ENCODE measurements at places on chromosomes 2 and 18.

- DNase-seq: no peak
Observed at GRCh38 chr2:10242451-10242850, 60.3 kb upstream of the HPCAL1 start.

GRCh38 chr2:25410370-25410769 is 68.6 kb upstream of the DNMT3A start:
- DNase-seq: no peak

DNA sequence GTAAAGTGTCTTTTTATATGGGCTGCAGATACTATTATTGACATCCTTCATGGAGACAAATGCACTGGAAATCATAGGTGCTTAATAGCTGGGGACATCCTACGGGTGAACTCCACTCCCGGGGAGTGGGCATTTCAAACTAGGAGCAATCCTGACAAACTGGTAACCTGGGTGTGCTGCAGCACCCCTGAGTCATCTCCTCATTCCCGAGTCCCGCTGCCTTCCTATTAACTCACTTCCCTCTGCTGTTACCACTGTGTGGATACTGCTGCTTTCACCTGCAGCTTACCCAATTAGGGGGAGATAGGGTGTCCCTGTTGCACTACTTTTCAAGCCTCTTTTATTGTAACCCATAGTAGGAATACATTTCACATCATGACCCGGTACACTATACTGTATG is 134.2 kb downstream of the RAPGEF4 start:
- DNase-seq: no peak

- no peak for DNase-seq
Observed at GRCh38 chr2:54665436-54665856, 58.0 kb upstream of the EML6 start.

GRCh38 chr2:167431949-167432348 is 543.7 kb downstream of the XIRP2 start:
- no peak for DNase-seq

DNA sequence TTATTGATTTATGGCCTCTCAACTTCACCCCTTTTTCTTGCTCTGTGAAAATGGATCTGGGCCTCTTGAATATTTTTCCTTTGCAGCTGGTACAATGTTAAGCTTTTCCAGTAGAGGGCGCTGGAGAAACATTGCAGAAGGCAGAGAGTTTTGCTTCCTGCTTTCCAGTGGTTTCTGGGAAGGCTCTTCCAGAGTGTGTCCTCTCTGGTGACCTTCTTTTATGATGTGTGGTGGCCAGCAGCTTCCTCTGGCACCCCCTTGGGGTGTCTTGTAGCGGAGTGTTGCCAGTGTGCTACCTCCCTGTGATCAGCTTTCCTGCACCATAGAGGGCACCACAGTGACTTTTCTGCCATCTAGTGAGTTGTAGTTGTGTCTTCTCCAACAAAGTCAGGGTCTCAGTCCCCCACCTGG is 25.4 kb upstream of the MGAT5 start:
- no peak for DNase-seq
